ENCODE measurements at places on chromosomes 1 and 21.

GRCh38 chr1:157566484-157567300, 14.4 kb upstream of the FCRL5 start:
- DNase-seq, result no peak

DNA sequence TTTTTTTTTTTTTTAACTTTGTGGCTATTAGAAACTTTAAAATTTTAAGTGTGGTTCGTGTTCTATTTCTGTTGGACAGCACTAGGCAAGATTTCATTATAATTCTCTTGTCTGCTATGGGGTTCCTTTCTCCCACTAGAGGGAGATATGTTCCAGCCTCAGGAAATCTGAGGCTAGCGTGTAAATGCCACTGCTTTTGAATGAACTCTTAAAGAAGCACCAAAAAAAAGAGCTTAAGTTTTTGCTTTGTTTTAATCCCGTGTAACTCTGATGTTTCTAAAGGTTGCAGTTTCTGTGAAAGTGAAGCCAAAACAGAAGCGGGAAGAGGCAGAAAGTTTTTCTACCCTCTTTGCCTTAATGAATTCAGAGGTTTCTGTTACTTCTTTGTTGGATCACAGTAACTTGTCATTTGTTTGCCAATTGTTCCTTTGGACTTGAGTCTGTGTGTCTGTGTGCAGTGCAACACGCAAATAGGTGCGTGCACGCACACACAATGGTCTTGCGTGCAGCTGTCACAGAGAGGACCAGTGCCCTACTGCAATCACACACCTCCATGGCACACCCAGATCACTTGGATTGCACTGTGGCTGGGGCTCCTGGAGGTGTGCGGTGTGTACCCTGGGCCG, 32.3 kb downstream of the HHAT start:
- DNase-seq, result no peak

GRCh38 chr1:36703526-36704208, 221.0 kb upstream of the CSF3R start:
- DNase-seq, result peak; percentile 21

DNA sequence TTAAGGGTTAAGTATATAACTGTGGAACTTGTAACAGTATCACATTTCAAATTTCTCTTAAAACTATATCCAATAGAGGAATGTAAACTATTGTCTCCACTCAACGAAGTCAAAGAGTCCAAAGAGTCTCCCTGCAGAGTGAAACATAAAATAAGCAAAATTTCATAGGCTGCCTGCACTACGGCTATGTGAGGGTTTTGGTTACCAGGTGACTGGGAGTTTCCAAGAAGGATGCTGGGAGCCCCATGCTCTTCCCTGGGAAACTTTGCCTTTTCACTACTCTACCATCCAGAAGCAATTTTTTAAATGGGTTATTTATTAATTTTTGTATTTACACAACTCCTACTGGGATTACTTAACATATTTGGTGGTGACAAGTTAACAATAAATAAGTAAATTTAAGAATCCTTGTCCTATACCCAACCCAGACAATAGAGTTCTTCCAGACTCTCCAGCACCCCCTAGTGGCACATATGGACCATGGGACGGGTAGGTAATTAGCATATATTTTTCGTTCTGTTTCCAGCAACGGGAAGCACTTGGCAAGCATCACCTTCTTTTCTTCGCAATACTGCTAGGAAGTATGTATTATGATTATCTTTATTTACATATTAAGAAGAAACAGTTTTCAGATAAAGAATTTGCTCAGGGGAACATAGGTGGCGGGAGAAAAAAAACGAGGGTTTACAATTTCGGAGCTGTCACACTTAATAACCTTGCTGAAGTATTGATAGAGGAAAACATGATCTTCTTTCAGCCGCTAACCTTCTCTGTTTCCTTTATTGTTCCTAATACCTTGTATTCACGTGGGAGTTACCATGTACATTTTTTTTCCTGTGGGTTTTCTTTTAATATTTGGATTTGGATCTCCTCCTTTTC, 3.5 kb downstream of the FMO2 start:
- DNase-seq, result no peak

GRCh38 chr1:5424802-5425703, 567.2 kb downstream of the NPHP4 start:
- DNase-seq, result no peak

GRCh38 chr1:16094453-16095158, 21.2 kb upstream of the FAM131C start:
- no peak for DNase-seq

- no peak for DNase-seq
These were observed 139.7 kb upstream of the ETV3 start for GRCh38 chr1:157277913-157278312.

DNA sequence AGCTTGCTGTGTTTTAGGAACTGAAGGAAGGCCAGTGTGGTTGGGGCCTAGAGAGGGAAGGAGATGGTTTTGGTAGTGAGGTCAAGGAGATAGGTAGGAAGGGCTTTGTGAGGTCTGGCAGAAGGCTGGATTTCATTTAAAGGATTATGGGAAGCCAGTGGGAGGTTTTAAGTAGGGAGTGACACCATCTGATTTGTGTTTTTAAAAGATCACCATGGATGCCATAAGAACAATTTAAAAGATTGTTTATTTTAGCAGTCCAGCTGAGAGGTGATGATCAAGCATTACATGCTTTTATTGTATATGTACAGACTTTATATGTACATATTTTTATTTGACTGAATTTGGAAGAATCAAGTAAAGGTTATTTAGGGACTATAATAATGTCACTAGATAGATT, 26.4 kb downstream of the RGL1 start:
- DNase-seq, result no peak

GRCh38 chr1:226535666-226536065, 12.9 kb upstream of the STUM start:
- no peak for DNase-seq

- DNase-seq, result no peak
These were observed 356.4 kb upstream of the ST6GALNAC5 start for GRCh38 chr1:76510672-76511557.

GRCh38 chr1:12407050-12407961, 177.5 kb downstream of the VPS13D start:
- DNase-seq, result no peak

DNA sequence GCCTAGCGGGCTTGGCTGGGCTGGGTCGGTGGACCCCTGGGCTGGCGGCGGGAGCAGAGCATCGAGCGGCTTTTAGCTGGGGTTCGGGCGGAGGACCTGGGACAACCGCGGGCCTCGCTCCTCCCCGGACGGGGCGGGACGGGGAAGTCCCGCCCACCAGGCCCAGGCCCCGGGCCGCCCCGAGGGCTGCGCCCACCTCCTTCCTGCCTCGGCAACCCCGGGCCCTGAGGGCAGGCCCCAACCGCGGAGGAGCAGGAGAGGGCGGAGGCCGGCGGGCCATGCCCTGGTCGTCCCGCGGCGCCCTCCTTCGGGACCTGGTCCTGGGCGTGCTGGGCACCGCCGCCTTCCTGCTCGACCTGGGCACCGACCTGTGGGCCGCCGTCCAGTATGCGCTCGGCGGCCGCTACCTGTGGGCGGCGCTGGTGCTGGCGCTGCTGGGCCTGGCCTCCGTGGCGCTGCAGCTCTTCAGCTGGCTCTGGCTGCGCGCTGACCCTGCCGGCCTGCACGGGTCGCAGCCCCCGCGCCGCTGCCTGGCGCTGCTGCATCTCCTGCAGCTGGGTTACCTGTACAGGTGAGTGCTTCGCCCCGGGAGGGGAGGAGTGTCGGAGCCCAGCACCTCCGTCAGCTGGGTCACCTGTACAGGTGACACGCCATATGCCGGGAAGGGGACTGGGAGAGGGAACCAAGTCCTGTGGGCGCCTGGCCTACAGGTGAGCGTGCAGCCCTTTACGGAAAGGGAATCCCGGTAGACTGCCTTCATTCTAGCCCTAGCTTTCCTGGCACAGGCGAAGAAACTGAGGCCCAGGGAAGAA, at the start of gene XKR8:
TSS of gene XKR8 (plus strand) at position 182 of the 812 bp plus-strand sequence. CDS start at position 279, 97 bp downstream.
- DNase-seq, result peak; percentile 70

DNA sequence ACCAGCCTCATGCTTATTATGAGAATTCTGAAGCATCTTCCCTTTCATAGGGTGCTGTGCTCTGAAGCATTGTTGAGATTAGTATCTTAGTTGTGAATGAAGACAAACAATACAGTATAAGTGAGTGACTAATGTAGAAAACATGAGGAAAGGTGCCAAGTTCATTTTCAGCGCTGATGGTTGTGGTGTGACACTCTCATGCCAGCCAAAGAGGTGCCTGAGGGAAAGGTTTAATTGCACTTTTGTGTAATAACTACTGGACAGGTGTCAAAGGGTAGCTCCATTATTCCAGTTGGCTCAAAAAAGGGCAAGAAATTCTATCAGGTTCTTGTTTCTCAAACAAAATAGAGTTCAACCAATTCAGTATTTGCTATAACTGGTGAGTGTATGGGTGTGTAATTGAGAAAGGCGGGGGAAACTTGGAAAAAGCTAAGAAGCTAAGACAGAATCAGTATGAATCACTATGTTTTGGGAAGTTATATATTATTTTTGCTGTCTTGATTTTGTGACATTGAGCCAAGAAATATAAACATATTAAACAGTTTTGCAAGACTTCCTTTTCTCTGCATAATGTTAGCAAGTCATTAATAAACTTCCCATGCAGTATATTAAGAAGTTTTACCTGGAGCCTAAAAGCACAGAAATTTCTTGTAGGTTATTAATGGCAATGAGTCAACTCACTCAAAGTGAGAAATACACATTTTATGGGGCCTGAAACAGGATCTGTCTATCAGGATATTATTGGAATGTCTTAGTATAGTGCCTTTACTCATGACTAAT, 31.8 kb downstream of the KCNK2 start:
- DNase-seq, result no peak

- no peak for DNase-seq
These were observed 36.8 kb upstream of the GALNT2 start for GRCh38 chr1:230030122-230030821.

DNA sequence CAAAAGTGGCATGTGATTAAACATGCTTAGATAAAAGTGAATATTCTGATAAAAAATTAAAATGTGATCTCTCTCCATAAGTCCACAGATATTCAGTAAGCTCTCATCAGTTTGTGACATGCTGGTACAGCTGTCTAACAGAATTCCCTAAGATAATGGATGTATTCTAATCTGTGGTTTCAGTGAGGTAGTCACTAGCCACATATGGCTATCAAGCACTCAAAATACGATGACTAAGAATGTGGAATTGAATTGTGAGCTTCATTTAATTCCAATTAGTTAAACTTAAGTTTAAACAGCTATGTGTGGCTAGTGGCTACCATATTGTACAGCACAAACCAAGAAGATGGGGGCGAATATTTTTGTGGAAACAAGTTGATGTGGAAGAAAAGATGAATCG, 4.1 kb upstream of the REG4 start:
- DNase-seq, result no peak

DNA sequence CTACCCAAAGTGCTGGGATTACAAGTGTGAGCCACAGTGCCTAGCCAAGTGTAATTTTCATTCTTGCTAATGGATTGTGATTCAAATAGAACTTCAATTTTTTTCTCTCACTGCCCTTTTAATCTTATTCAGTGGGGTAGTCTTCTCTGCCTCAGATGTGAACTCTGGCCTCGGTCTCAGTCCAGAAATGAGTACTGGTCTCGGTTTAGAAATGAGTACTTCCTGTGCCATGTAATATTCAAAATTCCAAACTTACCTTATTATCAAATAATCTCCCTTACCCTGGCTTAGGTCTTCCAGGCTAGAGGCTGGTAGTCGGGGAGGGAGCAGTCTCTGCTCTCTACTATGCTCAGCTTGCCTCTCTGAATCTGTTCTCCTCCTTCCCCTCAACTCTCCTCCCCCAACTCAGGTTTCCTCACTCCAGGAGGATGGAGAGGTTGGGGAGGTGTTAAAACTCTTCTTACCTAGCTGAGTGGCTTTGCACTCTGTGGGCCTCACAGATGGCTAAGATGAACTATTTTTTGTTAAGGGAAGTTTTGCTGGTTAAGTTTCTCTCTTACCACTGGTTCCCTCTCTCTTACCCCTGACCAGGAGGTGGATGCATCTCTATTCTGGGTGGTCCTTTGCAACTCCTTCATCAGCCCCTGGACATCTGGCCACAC, 4.8 kb upstream of the SLAMF9 start:
- no peak for DNase-seq

DNA sequence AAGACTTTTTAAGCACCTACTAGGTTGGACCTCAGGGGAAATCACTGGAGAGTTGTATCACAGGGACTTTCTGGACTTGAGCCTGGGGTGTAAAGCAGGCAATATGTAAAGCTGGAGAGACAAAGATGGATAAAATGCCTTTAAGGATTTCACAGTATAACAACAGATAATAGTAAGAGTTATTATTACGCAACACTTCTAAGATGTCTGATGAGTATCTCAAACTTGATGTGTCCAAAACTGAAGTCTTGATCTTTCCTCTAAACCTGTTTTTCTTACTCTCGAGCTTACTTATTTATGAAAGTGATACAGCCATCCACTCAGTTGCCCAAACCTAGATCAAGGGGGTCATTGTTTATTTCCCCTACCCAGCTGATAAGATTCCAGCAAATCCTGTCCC, 2.1 kb upstream of the STRIP1 start:
- DNase-seq, result no peak

- no peak for DNase-seq
These were observed 48.2 kb downstream of the COQ8A start for GRCh38 chr1:226988334-226988666.

- no peak for DNase-seq
These were observed 5.0 kb upstream of the NADK start for GRCh38 chr1:1783320-1783719.

- no peak for DNase-seq
These were observed 16.1 kb upstream of the DPYD start for GRCh38 chr1:97936976-97937375.

DNA sequence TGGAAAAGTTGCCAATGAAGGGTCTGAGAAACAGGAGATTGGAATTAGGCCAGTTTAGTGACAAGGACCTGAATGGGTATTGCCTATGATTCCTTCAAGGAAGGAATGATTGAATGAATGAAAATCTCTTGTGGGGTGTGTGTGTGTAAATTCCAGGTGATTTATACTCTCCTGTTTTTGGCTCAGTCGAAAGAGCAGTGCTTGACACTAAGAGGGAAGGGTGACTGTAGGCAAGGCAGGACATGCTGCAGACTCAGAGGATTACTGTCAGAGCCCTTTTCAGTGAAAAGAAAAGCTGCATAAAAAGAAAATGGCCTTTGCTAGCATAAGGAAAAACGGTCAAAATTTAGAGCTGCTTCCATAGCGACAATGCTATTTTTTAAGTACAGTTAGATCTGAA, 30.1 kb downstream of the C1orf21 start:
- no peak for DNase-seq

- DNase-seq, result no peak
These were observed at the start of gene KIF26B for GRCh38 chr1:245154429-245155271. Gene KIF26B, plus strand, starts transcription at chr1:245154985. Its CDS starts 440 bp downstream, at chr1:245155425.

DNA sequence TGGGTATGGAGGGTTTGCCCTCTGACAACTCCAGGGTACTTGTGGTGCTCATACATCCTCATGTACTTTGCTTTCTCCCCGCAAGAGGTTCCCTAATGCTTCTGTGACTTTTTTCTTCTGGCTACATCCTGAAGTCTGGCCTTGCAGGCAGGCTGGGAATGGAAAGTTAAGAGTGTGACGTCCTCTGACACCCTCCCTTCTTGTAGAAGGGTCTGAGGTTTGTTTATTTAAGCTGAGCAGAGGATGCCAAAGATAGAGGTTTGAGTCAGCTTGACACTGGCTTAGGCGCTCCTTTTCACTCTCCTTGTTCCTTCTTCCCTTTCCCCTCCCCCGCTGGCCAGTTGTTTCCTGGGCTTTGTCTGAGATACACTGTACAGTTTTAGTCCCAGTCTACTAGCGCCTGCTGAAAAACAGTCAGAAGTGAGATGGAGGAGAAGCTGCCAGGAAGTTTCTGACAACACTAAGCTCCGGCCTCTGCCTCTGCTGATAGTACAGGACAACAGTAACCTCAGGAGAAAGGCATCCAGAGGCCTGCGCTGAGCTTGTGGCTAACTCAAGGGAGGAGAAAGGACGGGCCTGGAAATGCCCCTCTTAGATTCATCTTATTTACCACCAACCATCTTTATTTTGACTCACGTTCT, at the start of gene MACF1:
TSS of gene MACF1 (plus strand) at position 255 of the 641 bp plus-strand sequence. CDS start at position 583, 328 bp downstream.
- DNase-seq, result no peak

Measured in stimulated activated CD4-positive, alpha-beta T cell treated with anti-CD3 and anti-CD28 coated beads, Interleukin-1b, Interleukin-23, amount 100 ng/mL, for 1 hour (primary cell).